Mucosa of descending colon (tissue), 3 donors: ENCODE measurements at places on chromosomes 1 and 21.

DNA sequence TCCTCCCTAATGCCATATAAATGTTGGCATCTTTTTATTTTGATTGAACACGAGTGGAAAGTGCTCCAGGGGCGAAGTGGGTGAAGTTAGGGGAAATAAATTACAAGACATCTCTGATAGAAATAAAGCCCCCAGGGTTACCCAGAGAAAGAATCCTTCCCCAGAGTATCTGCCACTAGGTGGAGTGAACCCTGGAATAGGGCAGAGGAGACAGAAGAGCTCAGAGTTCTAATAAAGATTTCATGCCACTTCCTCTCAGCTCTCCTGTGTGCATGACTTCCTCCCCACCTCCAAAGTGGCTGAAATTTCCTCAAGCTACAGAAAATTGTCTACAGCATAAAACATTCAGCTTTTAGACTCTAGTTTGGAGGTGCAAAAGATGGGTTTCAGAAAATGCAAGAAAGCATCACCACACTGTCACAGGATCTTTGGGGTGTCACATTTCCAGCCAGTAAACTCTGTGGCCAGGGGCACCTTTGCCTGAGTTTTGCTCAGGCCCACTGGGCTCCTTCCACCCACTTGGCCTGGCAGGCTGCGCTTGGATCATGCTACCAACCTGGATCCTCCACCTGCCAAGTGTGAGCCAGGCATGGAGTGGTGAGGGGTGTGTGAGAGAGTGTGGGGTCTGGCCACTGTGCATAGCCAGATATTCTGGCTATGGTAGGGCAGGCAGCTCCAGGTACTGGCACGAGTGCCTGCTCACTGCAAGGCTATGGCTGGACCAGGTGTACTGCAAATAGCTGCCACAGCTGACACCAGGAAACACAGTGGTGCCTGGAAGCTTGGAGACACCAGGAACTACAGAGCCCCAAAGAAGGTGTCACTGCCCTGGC is 208.8 kb upstream of the USP25 start:
- DNase-seq, result no peak

DNA sequence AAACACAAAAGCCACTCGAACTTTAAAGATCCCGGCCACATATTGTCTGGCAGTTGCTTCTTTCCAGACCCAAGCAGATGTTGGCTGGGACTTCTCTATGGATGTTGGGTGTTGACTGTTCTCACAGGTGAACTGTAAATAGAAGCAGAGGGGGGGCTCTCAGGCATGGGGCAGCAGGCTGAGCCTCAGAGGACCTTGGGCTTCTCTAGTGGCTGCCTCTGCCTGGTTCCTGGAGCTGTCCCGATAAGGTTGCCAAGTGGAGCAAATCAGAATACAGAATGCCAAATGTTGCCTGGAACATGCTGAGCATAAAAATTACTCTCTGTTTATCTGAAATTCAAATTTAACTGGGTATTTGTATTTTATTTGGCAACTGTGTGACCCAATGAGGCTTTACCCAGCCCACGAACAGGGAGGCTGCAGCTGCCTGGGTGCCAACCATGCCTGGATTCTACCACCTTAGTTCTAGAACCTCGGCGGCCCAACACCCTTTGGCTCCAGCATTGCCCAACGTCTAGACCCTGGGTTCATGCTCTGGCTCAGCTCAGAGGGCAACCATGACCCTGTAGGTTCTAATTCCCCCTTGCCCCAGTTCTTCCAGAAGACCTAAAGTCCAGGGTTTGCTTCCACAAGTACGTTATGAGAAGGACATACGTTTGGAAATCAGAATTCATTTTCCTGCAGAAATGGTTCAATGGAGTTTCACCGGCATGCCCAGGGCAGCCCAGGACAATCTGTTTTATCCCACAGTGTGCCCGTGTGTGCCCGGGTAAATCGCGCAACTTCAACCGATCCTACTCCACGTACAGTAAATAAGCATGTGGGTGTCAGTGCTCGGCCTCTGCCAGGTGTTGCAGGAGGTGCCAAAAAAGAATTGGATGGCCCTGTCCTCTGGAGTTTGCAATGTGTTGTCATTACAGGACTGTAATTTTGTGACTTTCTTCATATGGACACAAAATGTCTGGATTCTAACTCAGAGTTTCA is 5.4 kb upstream of the SLC45A1 start:
- DNase-seq, result no peak

DNA sequence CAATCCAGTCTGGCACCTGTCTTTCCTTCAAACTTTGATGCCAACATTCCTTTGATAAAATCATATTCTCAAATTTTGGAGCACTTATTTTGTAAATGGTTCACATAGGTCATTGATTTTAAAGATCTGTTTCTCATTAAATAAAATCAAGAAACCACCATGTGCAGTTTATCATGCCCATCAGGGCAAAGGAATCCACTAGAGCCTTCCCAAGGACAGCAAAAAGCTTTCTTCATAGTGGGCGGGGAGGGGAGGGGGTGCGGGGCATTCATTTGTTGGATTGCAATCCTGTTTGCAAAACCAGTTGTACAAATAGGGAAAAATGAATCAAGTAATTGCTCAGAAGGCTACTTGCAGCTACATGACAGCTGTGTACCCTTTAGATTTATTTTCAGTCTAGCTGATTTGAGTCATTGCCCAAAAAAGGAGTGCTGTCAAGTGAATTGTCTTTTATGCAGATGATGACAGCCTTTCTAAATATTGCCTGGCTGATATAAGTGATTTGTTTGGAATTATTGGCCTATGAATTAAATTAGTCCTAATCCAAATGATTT is 23.0 kb downstream of the LRRC8B start:
- DNase-seq, result no peak

DNA sequence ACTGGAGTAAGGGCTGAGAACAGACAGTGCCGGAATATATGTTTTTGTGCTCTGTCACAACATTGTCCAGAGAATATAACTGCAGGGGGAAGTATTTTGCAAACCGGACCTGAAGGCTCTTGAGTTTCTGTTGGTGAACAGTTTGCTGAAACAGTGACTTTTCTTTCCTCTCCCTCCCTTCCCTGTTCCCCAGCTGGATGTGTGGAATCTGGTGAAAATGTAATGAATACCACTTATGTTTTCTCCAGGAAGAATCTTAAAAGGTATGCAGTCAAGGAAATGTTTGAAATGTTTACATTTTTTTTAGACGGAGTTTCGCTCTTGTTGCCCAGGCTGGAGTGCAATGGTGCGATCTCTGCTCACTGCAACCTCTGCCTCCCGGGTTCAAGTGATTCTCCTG is 23.4 kb downstream of the CHAF1B start:
- no peak for DNase-seq
